ENCODE measurements at places on chromosomes 6 and 20.
A peak's percentile ranks its signal among the peaks of the same experiment; 100 is the strongest.

GRCh38 chr6:100998111-100998510 lies 117.0 kb upstream of the ASCC3 start:
- peak; percentile 8 for DNase-seq

DNA sequence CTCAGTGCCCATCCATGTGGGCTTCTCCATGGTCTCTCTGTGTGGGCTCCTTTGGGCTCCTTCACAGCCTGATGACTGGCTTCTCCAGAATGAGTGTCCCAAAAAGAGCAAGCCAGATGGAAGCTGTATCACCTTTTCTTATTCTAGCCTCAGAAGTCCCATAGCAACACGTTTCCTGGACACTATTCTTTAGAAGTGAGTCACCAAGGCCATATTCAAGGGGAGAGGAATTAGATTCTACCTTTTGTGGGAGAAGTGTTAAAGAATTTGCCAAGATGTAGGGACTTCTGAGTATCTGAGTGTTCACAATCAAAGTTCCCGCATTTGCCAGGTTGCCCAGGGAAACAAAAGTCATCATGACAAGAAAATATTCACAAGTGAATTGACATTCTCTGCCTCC lies 20.7 kb upstream of the TBC1D22B start:
- DNase-seq: peak; percentile 44

GRCh38 chr6:163745536-163746400 lies 331.2 kb downstream of the QKI start:
- DNase-seq: peak; percentile 95

DNA sequence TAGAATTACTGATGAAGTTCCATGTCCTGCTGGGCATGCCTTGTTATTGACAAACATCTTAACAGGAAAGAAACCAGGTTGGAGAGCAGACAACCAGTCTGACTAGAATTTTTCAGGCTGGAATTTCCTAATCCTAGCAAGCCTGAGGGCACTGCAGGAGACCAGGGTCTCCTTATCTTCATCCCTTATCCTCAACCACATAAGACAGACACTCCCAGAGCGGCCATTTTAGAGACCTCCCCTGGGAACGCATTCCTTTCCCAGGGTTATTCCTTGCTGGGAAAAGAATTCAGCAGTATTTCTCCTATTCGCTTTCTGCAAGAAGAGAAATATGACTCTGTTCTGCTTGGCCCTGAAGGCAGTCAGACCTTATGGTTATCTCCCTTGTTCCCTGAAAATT lies 803.7 kb downstream of the GRIK2 start:
- DNase-seq: no peak

DNA sequence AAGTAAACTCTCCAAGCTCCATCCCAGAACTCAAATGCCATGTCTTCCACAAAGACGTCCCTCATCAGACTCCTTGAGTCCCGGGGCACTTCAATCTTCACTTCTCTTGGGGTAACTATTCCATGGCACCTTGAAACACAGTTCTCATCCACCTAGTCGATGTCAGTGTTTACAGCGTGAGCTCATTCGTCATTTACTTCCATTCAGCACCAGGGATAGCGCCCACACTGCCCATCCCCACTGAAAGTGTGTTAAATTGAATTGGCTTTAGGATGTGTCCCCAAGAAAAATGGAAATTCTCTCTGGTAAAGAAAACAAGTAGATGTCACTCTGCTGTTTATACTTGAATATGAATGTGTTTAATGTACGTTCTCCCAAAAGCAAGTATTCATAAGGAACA lies 31.3 kb downstream of the KCNK15 start:
- DNase-seq: peak; percentile 40

- no peak for DNase-seq
Measured at GRCh38 chr6:139778688-139779087, 404.2 kb upstream of the CITED2 start.

DNA sequence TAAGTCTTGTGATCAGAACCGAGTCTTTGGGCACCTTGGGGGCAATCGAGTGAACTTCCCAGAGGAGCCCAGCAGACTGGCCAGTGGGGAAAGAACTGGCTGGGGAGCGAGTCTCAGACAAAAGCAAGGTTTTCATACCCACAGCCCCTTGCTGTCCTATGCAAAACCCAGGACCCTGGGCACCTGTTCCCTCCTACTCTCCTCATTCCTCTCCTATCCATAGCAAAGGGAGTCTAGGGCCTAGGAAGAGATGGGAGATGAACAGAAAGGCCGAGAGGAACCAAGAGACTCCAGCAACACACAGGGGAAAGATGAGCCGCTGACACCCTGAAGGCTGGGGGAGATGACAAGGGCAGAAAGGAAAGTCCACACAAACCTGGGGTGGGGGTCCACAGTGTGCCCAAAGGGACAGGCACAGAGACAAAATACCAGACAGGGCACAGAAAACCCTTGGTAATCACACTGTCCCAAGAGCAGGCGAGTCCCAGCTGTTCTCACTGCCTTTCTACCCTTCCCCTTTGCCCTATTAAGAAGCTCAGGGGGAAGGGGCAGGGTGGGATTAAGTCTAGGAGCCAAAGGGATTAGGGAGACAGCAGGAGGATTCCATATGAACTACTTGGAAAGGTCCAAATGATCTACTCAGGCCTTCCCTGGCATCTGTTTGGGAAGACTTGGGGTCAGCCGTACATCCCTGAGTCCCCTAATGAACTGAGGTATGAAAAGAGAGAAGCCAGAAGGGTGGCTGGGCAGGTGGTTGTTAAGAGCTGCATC lies 6.5 kb downstream of the PPP1R18 start:
- DNase-seq: no peak

- DNase-seq: no peak
Measured at GRCh38 chr6:22231616-22232015, 65.2 kb downstream of the PRL start.

GRCh38 chr20:33883164-33883563 lies 72.0 kb downstream of the CHMP4B start:
- no peak for DNase-seq

DNA sequence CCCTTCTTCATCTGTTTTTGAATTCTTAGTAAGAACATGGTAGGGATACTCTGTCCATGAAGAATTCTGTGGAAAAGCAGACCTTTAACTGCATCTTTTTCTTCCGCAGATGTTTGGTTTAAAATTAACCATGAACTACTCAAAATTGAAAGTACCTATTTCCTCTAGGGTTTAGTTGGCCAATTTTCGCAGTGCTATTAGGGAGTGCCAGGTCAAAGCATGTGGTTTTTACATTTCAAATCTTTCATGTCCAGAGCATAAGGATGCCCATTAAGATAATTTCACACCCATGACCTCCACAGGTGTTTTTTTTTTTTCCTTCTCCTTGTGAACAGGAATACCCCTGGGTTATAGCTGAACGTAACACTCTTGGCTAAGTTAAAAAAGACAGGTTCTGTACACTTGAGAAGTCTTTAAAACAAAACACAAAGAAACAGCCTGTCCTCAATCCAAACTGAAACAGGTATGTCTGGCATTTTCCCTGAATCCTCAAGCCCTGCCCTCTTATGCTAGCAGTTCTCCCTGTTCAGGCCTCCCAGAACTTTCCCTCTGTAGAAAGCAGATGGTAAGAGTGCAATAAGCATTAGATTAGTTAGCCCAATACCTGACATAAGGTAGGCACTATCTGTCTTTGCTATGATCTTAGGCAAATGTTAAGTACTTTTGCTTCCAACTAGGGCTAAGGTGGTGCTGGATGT lies 67.1 kb downstream of the ELOVL5 start:
- DNase-seq: no peak

DNA sequence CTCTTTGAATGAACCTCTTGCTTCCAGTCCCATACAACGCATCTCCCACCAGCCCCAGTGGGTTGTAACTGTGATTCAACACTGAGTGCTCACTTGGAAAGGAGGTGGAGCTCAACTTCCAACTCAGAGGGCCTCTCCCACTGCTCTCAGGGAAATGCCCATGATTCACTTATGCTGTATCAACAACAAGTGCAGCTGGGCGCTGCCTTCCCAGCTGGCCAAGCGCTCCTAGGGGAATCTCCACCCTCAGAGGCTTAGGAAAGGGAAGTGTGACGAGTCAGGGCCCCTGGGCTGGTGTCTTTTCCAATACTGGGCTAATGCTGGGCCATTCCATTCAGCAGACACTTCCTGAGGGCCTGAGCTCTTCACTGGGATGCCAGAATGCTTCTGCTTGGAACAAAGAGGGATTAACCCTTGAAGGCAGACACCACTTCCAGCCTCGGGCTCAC lies 8.1 kb upstream of the OCSTAMP start:
- peak; percentile 84 for DNase-seq

DNA sequence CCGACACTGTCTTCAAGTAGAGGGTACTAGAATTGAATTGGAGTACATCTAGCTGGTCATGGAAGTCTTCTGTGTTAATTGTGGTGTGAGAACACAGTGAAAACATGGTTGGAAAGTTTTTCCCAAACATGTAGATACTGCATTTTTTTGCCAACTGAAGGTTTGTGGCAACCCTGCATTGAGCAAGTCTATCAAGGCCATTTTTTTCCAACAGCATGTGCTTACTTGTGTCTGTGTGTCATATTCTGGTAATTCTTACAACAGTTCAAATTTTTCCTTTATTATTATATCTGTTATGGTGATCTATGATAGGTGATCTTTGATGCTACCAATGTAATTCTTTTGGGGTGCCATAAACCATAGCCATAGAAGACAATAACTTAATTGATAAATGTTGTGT lies 147.0 kb downstream of the MYB start:
- no peak for DNase-seq

- peak; percentile 8 for DNase-seq
Measured at GRCh38 chr6:74075323-74075722, 379.3 kb downstream of the CD109 start.

- no peak for DNase-seq
Measured at GRCh38 chr6:77264970-77265369, 198.3 kb downstream of the HTR1B start.

GRCh38 chr20:62368392-62368975 lies 1.4 kb upstream of the LAMA5 start:
- no peak for DNase-seq

- DNase-seq: no peak
Measured at GRCh38 chr6:53045891-53046673, 19.1 kb upstream of the FBXO9 start.

DNA sequence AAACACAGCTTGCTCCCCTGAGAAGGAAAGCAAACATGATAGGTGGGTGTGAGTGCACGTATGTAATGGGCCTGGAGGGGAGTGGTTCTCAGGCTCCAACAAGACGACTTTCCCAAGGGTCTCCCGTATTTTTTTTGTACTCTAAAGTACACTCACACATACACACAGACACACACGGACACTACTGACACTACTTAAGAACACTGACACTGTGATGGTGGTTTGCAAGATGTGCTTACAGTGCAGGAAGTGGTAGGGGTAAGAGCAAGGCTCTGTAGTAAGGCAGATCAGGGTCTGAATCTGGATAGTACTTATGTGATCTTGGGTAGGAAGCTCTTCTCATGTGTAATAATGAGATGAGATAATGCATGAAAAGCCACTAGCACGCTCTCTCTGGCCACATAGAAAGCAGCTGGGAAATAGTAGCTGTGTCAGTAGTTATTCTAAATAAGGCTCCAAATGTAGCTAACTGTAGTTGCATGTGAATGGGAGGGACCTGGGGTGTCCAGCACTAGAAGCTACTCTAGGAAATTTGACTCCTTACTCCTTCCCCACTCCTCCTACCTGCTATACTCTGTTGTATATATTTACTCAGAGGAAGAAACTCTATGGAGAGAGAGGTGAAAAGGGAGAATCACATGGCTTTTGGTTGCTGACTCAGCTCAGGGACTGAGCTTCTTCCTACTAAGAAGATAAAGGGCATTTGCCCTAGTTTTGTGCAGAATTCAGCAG lies 8.4 kb upstream of the ZBTB24 start:
- DNase-seq: peak; percentile 71

- no peak for DNase-seq
Measured at GRCh38 chr20:51497542-51498467, 44.7 kb downstream of the NFATC2 start.

DNA sequence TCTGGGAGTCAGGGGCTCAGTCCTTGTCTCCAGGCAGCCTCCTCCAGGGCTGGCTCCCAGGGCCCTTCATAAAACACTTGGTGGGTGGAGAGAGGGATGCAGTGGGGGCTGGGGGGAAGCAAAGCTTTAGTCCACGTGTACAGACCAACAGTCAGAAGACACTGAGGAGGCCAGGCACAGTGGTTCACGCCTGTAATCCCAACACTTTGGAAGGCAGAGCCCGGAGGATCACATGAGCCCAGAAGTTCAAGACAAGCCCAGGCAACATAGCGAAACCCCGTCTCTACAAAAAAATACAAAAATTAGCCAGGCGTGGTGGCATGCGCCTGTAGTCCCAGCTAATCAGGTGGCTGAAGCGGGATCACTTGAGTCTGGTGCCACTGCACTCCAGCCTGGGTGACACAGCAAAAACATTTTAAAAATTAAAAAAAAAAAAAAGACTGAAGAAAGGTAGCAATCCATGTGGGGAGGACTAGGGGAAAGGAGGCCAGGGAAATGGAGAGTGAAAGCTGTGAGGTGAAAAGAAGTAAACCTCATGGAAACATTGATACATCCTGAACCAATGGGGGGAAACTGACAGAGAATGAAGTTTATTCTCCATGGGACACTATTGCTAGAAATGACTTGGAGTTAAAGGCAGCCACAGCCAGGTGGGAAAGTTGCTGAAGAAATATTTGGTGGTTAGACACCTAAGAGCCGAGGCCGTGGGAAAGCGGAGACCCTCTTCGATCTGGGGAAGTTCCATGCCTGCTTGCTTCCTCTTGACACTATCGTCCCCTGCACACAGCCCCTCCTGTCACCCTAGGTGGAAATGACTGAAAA lies 35.4 kb downstream of the PIM1 start:
- no peak for DNase-seq

GRCh38 chr20:19644085-19644484 lies 114.0 kb upstream of the RIN2 start:
- DNase-seq: no peak

GRCh38 chr6:45092135-45092534 lies 236.0 kb upstream of the RUNX2 start:
- DNase-seq: no peak

- no peak for DNase-seq
Measured at GRCh38 chr6:154280521-154280920, 76.1 kb downstream of the IPCEF1 start.
